Central memory CD8-positive, alpha-beta T cell (primary cell): ENCODE measurements at places on chromosomes 16 and 17.

DNA sequence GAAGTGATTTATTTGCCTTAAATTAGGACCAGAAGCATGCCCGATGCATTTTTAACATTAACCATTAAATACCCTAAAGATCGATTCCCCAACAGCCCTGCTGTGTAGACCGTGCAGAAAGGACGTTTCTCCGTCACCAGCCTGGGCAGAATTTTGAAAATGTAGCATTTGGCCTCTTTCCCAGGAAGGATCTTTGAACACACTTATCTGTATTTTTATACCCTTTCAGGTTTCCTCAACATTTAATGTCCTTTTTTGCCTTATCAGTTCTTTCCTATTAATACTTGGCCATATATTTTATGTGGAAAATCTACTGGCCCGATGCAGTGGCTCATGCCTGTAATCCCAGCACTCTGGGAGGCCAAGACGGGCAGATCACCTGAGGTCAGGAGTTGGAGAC is 54.6 kb upstream of the ZNF750 start:
- no peak for DNase-seq

DNA sequence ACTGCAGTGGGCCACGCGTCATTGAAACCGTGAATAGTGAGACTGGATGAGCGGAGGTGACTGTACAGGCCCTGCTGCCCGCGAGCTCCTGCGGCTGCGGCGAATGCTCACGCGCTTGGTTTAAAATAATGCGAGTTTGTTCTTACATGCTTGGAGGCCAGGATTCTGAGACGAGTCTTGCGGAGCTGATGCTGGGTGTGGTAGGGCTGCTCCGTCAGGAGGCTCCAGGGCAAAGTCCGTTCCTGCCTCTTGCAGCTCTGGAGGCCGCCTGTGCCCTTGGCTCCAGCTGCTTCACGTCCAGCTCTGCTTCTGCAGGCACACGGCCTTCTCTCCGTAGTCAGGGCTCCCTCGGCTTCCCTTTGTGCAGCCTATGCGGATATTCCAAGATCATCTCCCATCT is 9.5 kb downstream of the ACSF3 start:
- no peak for DNase-seq

DNA sequence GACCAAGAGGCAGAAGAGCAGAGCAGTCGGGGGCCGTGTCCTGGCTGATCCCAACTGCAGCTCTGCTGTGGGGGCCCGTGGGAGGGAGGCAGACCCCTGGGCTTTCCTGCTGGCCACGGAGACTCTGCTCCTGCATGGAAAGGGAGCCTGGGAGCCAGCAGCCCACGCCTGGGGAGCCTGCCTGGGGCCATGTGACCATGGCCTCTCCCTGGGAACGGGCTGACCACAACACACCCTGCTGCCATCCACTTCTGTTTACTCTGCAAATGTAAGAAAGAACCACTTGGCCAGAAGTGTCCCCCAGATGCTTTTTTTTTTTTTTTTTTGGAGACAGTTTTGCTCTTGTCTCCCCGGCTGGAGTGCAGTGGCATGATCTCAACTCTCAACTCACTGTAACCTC is 2.0 kb upstream of the TEDC2 start:
- no peak for DNase-seq

DNA sequence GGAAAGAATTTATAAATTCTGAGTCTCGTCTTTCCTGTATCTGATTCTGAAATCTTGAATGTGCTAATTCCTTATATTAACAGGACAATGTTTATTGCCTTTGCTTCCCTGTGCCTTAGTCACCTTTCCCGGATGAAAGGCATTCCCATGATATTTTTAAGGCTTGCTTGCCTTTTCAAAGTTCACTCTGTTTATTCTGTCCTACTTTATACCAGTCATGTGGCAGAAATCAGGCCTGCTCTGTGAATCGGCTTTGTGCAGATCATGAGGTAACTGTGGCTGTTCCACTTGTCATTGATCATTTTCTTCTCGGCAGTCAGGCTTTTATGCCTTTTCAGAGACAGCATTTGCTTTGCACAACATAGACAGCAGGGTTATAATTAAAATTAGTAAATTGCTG is 28.8 kb upstream of the ABCC11 start:
- no peak for DNase-seq

- DNase-seq: no peak
These were observed 11.4 kb downstream of the CCR7 start for GRCh38 chr17:40553694-40554534.

GRCh38 chr16:2432286-2432685 is 3.0 kb downstream of the CCNF start:
- no peak for DNase-seq

GRCh38 chr17:62919388-62919787 is 46.6 kb upstream of the TANC2 start:
- no peak for DNase-seq

- DNase-seq: no peak
These were observed 5.7 kb upstream of the CISD3 start for GRCh38 chr17:38724337-38724988.

- DNase-seq: no peak
These were observed 34.0 kb downstream of the TMEM132E start for GRCh38 chr17:34613064-34614019.
